SJCRH30 (cell line): ENCODE measurements at places on chromosomes 5 and 9. TPM values are rescaled to one million over a fixed set of nuclear protein-coding genes. Genes with fewer than 3 reads are reported as not detected.
A peak's percentile ranks its signal among the peaks of the same experiment; 100 is the strongest.

DNA sequence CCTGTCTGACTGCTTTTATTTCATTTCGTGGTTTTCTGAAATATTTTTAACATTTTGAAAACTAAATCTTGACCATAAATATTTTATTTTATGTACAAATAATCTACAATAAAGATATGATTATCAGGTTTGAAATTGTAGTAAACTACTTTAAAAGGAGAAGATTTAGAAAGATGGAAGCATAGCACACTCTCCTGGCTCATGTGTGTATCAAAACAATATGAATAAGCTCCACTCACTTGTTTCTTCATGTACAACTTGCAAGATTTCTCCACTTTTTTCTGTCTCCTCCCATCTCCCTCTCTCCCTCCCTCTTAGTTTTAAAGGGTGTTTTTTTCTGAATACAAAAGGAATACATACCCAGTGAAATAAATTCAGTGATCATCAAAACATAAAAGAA is 15.4 kb upstream of the VPS13A start:
- no peak for DNase-seq

GRCh38 chr5:35540002-35540401 is 77.7 kb upstream of the SPEF2 start:
- no peak for DNase-seq

DNA sequence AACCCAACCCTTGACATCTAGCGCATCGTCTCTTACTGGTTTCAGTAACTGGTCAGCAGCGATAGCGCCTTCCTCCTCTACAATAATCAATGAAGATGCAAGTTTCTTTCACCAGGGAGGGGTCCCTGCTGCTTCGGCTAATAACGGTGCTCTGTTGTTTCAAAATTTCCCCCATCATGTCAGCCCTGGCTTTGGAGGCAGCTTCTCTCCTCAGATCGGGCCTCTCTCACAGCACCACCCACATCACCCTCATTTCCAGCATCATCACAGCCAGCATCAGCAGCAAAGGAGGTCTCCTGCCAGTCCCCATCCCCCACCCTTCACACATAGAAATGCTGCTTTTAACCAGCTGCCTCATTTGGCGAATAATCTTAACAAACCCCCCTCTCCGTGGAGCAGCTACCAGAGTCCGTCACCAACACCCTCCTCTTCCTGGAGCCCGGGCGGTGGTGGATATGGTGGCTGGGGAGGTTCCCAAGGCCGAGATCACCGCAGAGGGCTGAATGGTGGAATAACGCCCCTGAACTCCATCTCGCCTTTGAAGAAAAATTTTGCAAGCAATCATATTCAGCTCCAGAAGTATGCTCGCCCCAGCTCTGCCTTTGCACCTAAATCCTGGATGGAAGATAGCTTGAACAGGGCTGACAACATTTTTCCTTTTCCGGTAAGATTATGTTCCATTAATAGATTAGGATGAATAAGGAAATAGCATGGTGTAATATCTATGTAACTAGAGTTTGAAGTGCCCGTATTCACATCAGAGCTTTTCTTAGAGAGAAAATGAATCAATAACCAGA is 2.2 kb downstream of the CPEB4 start:
- DNase-seq, result peak; percentile 72

GRCh38 chr5:105283134-105283533 is 1720.5 kb upstream of the NUDT12 start:
- no peak for DNase-seq

- DNase-seq, result no peak
Observed at GRCh38 chr5:122870219-122870856, 24.9 kb downstream of the SNX24 start.

GRCh38 chr9:652914-653313 is 188.6 kb upstream of the DMRT1 start:
- no peak for DNase-seq

DNA sequence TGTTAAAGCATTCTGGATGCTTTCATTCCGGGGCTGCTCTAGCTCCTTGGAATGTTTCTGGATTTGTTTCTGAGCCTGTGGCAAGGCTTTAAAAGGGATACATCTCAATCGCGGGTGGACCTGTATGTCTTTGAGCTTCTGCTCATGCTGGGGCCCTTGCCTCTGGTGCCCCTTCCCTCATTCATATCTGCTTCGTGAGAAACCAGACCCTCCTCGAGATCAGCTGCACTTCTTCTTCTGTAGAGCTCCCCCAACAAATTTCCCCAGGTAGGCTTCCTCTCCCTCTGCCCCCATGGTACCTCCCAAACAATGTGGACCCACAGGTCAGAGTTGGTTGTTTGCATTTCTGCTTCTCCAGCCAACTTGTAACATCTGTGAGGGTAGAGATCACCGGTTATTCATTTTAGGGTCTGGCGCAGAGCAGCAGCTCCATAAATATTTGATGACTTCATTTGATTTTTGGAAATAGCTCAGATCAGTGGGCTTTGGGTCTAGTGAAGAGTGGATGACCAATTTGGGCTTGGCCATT is 6.6 kb downstream of the ZNF618 start:
- DNase-seq, result no peak

DNA sequence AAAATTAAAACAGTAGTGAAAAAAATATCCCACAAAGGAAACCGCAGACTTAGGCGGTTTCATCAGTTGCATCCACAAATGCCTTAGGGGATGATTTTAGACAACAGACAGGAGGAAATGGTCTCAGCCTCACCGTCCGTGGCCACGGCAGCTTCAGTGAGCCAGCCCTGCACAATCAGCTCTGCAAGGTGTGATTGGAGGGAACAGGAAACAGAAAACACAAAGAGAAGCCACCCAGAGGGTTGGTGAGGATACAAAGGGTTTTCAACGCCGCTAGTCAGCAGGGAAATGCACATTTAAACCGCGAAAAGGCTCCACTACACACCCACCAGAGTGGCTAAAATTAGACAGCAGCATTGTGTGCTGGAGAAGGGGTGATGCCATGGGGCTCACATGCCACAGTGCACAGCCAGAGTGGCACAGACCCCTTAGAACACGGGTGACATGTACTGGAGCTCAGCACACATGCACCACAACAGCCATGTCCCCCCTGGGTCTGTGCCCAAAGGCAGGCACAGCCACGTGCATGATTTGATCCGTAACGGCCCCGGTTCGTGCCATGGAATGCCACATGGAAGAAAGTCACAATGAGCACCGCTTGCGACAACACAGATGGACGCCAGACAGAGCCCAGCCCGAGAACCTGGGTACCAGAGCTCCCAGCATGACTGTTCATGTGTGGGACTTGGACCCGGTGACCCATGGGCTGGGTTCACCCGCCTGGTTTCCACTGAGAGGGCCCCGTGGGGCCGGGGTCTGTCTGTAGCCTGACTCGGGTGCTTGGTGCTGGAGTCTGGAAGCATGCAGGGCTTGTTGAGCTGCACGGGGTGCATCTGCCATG is 18.3 kb upstream of the TERT start:
- DNase-seq, result no peak

- DNase-seq, result no peak
Observed at GRCh38 chr9:117412006-117412715, 2.7 kb downstream of the ASTN2 start.

- no peak for DNase-seq
Observed at GRCh38 chr9:19598722-19599121, 189.9 kb downstream of the ACER2 start.

- no peak for DNase-seq
Observed at GRCh38 chr5:14286574-14287421, 143.7 kb downstream of the TRIO start.

GRCh38 chr5:31133488-31133887 is 60.0 kb upstream of the CDH6 start:
- DNase-seq, result peak; percentile 84

DNA sequence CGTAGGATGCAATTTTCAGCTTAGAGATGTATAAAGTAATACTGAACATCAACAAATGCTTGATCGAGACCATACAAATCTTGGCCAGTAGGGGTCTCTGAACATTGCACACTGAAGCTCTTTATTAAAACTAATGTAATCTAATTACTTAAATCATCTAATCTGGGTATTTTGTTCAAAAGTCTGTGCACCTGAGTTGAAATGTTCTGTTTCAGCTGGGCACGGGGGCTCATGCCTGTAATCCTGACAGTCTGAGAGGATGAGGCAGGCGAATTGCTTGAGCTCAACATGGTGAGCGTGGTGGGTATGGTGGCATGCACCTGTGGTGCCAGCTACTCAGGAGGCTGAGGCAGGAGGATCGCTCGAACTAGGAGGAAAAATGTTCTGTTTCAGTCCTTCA is 41.0 kb downstream of the ESM1 start:
- DNase-seq, result no peak

DNA sequence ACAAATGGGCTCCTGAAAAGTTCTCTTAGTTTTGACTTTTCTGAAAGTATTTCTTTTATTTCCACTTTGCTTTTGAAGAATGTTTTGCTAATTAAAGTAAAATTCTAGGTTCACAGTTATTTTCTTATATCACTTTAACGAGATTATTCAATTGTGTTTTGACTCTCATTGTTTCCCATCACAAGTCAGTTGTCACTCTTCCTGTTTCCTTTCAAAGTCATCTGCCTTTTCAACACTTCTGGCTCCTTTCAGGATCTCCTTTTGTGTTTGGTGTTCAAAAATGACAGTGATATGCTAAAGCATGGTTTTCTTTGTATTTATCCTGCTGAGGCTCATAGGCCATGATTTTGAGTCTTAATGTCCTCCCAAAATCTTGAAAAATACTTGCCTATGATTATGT is 235.4 kb upstream of the TAS2R1 start:
- DNase-seq, result no peak

- peak; percentile 9 for DNase-seq
Observed at GRCh38 chr5:14663734-14664269, 716 bp upstream of the OTULIN start.

DNA sequence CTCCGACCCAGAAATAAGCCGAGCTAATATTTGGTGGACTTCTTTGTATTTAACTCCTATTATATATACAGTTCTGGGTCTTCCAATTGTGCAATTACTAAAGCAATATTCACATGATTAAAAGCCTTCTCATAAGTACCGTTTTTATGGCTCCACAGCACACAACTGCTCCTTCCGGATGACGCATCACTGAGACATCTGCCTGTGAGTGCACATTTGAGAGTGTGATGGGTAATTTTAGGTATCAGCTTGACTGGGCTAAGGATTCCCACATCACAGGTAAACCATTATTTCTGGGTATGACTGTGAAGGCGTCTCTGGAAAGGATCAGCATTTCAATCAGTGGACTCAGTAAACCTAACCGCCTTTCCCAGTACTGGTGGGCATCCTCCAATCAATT is 77.5 kb upstream of the SYK start:
- DNase-seq, result no peak

GRCh38 chr5:158569534-158569933 is 530.2 kb downstream of the EBF1 start:
- no peak for DNase-seq

DNA sequence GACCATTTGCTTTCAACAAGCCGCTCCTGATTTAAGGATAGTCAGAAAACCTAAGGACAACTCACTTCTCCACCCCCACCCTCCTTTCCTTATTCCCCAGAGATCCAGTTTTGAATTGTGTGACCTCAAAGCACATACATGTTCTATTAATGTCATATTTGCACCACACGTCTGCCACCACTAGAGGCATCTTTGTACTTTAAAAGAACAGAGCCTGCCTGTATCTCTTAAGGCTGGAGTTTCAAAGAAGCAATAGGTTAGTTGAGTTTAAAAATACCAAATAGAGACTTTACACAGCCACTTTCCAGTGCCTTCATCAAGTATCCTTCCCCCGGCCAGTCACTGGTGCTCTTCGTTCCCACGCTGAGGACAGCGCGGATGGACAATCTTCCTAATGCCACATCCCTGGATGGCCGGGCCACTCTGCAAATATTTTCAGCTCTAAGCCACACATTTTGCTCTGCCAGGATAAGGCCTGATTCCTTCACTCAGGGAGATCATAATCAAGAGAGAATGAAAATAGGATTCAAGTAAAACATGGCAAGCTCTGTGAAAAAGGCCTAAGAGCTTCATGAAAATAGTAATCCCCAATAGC is 146.3 kb downstream of the SNCAIP start:
- DNase-seq, result peak; percentile 5

DNA sequence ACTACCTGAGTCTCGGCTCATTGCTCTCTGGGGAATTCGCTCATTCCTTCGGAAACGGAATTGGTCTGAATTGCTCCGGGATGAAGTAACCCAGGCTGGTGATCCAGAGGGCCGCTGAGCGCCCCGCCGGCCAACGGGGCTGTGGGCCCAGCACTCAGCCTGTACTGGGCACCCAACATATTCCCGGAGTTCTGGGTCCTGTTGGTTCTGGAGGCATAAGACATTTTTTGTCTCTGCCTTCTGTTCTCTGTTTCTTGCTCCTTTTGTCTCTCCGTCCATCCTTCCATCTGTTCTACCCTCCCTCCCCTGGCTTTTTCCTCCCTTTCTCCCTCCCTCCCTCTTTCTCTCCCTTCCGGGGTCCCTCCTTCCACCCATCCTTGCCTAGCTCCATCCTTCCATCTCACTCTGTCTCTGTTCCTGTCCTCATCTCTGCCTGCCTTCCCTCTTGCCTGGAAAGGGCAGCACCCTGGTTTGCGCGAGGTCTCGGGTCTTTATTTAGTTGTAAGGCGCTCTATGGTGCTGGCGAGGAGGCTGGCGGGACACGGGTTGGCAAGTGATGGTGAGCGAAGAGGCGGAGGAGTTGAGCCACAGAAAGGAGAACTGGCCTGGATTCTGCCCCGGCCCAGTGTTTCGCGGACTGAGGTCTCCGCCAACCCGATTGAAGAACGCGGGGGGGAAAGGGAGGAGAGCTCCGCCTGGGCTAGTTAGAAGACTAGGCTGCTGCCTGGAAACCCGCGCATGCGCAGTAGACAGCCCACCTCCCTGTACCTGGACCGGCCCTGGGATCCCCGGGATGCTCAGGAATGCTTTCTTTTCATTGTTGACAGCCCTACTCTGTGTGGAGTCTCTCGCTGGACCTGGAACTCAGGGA is 1468.0 kb downstream of the FOXD4L5 start:
- no peak for DNase-seq

The OR1Q1 gene
- not detected in 2 replicates for total RNA-seq

The SMIM33 gene
- not detected in 2 replicates for total RNA-seq

The SGTB gene
- total RNA-seq, result 15.2 and 15.3 TPM in 2 replicates

The CDO1 gene
- 0.23 TPM in 1 of 2 replicates, not detected in the other for total RNA-seq

The CDC25C gene
- total RNA-seq, result 29.5 and 36.3 TPM in 2 replicates

The CTXN3 gene
- total RNA-seq, result not detected in 2 replicates

The PTGES2 gene
- 53.8 and 56.7 TPM in 2 replicates for total RNA-seq
